ENCODE measurements at places on chromosomes 6 and 20. TPM values are rescaled to one million over a fixed set of nuclear protein-coding genes. Genes with fewer than 3 reads are reported as not detected.

DNA sequence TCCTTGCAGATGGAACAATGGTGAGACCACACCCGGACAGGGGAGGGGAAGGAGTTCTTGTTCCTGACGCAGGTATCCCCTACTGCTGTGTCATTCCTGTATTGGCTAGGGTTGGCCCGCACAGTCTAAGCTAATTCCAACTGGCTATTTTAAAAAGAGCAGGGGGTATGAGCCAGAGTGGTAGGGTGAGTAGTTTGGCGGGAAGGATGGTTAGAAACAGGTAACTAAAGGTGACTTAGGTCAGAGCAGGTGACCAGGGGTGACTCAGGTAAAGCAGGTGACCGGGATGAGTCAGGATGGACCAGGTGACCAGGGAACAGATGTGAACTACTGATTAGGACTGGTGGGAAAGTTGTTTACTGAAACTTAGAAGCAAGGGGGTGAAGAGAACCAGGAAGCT, 58.0 kb downstream of the ZNF292 start:
- DNase-seq: no peak

The OR2H1 gene
- total RNA-seq: not detected

The SIRPB2 gene
- not detected for total RNA-seq

DNA sequence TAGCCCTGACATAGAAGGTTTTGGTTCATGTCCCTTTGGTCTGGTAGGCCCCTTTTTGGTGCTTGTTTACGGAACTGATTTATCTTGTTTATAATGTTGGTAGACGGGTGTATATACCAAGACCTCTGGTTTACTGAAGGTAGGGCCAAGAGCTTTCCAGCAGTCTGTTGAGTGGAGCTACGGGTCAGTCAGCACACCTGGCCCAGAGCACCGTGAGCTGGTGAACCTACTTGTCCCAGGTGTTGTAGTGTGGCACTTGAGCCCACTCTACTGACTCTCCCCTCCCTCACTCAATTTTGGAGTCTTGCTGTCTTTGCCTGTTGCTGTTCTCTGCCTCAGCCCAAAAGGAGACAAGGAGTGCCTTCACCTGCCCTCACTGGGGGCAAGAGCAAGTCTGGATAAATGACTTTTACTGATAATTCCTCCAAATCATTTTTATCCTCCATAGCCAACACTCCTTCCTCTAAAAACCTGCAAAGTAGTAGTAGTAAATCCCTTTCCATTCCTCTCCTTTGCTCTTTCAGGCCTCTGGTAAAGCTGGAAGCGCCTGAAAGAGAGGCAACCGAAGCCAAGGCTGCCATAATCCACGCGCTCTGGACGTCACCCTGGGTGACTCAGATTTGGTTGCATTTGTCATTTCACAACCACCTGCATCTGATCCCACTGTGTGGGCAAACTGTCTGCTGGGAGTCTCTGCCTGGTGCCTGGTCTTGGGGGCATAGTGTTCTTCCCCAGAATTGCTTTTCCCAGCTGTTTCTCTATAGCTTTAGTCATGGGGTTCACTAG, 22.2 kb downstream of the RREB1 start:
- peak; percentile 83 for DNase-seq

DNA sequence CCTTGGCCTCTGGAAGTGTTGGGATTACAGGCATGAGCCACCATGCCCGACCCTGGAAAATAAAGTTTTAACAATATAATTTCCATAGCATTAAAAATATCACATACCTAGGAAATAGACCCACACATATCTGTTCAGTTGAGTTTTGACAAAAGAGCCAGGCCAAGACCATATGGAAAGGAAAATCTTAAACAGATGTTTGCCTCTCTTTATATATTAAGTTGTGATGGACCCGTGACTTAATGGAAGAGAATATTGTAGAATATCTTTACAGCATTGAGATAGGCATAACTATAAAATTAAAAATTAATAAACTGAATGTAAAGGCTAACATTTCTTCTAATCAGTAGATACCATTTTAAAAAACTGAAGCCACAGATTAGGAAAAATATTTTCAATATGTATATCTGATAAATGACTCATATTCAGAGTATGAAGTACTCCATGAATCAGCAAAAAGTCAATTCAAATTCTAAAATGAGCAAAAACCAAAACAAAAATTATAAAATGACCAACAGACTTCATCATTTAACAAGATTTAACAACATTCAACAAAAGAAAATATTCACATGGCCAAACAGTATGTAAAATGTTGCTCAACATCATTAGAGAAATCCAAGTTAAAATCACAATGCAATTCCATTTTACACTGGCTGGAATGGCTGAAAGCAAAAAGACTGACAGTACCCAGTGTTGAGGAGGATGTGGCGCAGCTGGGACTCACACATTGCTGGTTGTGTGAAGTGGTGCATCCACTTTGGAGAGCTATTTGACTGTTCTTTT, 43.3 kb downstream of the GTF2H5 start:
- DNase-seq: no peak

Measured in myocyte (in vitro differentiated cells).